MV-4-11 (cell line): ENCODE measurements at places on chromosomes 13 and 19.
A peak's percentile ranks its signal among the peaks of the same experiment; 100 is the strongest.

GRCh38 chr19:12646551-12646950, 20.0 kb downstream of the MAN2B1 start:
- DNase-seq = no peak

DNA sequence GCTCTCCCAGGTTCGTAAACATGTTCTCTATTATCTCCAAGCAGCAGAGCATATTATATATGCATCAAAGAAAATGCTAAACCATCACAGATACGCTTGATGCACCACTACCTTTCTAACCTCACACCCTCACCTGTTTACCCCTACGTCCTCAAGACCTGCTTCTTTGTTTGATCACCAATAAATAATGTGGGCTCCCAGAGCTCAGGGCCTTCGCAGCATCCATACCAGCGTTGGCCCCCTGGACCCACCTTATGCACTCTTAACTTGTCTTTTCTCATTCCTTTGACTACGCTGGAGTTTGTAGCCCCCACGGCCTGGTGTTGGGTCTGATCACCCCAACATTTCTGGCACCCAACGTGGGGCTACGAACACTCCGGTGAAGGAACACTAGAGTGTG, 10.0 kb upstream of the ZNF443 start:
- DNase-seq = no peak

DNA sequence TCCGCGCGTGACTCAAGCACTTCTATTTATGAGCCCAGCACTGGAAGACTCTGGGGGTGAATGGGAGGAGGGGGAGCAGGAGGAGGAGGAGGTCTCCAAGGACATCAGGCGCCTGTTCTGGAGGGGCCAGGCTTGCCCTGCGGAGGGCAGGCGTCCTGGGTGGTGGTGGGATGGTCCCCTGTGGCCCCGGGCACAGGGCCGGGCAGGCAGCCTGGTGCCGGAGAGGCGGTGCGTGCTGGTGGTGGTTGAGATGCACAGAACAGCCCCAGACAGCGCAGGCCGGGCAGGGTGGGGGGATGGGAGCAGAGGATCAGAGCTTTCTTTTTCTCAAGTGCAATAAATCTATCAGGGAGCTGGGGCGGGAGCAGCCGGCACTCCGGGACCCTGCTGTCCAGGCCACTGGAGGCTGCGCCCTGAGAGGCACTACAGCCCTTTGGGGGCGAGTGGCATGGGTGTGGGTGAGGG, 14.0 kb downstream of the NKPD1 start:
- DNase-seq = no peak

GRCh38 chr13:71865874-71866334, 1.1 kb downstream of the DACH1 start:
- DNase-seq = no peak

DNA sequence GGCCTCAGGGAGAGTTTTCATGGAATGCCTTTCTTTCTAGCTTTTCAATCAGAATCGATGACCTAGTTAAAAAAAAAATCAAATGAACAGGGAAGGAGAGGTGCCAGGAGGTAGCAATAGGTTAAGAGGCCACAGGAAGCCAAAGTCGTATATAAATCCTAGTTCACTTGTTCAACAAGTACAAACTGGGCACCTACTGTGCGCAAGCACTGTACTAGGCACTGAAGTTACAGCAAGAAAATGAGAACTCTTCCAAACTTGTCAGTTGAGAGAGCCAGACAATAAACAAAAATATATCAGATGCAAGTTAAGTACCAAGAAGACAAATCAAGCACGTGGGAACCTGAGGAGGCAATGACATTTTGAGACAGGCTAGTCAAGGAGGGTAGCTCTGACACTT, 6.1 kb downstream of the SUGP2 start:
- DNase-seq = no peak

DNA sequence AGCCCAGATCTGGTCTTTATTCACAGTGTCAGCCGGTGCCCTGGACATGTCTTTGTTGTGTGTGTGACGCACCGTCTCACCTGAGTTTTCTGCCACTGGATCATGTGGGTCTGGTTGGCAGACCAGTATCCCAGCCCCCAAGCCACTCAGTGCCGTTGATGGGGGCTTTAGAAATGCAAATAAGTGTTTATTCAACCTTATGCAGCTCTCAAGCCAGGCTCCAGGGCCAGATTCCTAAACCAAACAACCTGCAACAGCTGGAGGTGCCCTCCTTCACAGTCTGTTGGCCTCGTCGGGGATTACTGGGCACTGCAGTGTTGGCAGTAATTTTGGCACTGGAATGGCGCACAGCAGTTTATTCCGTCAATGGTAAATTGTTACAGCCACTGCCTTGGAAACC, 21.6 kb downstream of the FAM124A start:
- DNase-seq = no peak

GRCh38 chr19:39128516-39129079, 3.0 kb downstream of the PAK4 start:
- DNase-seq = no peak

DNA sequence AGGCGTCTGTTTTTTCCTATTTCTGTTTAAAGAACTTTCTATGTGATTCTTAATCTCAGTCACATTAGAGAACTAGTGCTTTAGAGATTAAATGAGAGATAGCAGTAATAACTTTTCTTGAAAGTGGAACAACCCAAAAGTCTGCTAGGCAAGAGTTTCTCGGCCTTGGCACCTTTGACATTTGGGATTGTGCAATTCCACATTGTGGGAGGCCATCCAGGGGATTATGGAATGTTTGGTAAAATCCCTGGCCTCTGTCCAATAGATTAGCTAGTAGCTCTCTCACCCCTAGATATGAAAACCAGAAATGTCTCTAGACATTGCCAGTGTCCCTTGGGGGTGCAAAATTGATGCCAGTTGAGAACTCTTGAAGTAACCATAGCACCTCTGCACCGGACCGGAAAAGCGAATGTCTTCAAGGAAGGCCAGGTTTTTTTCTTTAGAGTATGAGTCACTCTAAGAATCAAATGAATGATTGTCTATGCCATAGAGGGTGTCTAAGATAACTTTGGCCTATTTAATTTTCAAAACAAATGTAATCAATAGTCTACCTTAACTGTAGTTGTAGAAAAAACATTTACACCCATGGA, 45.0 kb upstream of the IL17D start:
- DNase-seq = no peak

- DNase-seq = no peak
These were observed 98.3 kb upstream of the KLF5 start for GRCh38 chr13:72960541-72960940.

- DNase-seq = no peak
These were observed 1.5 kb upstream of the SLC17A7 start for GRCh38 chr19:49442771-49443365.

- no peak for DNase-seq
These were observed 20.2 kb downstream of the DNAJC3 start for GRCh38 chr13:95697052-95697680.

DNA sequence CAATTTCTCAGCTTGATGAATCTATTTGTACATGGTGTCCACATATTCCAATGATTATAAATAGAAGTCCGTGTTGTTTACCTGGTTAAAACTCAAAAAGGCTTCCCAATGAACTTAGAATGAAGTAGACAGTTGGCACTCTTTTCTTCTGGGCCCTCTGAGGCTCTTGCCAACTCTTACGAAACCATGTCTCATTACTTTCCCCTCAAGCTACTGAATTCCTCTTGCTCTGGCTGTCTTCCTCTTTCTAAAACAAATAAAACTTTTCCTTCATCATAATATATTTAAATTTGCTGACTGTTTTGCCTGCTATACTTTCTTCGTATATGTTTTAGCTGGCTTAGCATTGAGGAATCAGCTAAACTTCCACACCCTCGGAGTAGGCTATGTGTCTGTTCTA, 139.7 kb downstream of the SLITRK6 start:
- DNase-seq = peak; percentile 74

GRCh38 chr13:50889317-50889716, 20.3 kb upstream of the RNASEH2B start:
- DNase-seq = no peak

DNA sequence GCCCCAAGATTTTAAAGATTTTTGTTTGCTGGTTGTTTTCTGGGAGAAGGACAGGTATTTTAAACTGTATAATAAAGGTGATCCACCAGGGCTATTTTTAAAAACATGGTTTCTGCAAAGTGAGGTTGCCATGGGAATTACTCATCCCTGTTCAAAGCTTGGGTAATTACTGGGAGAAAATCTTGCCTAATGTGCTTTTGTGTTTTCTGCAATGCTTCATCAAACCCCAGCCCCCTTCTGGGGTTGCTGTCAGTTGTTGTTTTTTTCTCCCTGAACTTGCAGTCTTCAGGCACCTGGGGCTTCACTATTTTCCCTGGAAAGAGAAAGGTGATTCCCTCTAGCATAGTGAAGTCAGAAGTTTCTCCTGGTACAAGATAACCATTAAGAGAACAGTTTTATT, 277.2 kb downstream of the NALCN start:
- DNase-seq = no peak

- no peak for DNase-seq
These were observed 242.2 kb downstream of the B3GLCT start for GRCh38 chr13:31441800-31442510.

- DNase-seq = no peak
These were observed 75.4 kb upstream of the ZNF30 start for GRCh38 chr19:34851277-34851804.

GRCh38 chr13:75788481-75788981, 152.4 kb downstream of the LMO7 start:
- DNase-seq = no peak

DNA sequence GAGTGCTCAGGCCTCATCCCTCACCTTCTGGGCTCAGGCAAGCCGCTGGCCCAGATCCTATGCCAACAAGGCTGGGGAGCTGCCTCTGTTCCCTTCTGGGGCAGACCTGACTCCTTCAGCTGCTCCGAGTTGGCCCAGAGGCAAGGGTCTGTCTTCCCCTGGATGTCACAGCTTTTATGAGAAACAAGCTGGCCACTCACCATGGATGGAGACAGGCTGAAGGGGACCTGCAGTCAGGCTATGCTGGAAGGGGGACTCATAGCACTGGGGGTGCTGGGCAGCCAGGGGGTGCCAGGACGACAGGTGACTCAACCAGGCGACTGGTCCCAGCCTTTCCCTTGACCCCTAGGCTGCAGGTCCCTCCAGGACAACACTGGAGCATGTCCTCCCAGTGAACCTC, 52.4 kb upstream of the C1QTNF9B start:
- no peak for DNase-seq

GRCh38 chr13:102658660-102659059, 36.2 kb downstream of the METTL21C start:
- no peak for DNase-seq

DNA sequence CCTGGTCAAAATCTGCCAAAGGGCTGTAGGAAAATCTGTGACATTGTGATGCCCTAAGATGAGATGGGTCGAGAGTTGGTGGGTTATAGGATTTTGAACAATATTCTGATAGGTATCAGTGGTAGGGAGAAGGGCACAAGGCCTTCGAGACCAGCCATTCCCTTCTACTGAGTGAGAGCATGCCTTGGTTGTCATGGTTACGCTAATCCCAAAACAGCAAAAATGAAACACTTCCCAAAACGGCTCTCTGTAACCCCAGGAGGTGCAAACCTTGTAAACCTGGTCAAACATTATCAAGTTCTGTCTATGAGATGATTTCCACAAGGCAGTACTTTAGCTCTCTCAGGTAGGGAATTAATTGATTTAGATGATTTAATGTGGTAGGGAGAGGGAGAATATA, 158.7 kb upstream of the RNF113B start:
- no peak for DNase-seq

GRCh38 chr13:87124785-87125074, 546.4 kb upstream of the SLITRK5 start:
- DNase-seq = no peak

- DNase-seq = peak; percentile 62
These were observed 19.3 kb downstream of the HCN2 start for GRCh38 chr19:609004-609346.

GRCh38 chr19:8143041-8143440, 6.4 kb downstream of the FBN3 start:
- no peak for DNase-seq

DNA sequence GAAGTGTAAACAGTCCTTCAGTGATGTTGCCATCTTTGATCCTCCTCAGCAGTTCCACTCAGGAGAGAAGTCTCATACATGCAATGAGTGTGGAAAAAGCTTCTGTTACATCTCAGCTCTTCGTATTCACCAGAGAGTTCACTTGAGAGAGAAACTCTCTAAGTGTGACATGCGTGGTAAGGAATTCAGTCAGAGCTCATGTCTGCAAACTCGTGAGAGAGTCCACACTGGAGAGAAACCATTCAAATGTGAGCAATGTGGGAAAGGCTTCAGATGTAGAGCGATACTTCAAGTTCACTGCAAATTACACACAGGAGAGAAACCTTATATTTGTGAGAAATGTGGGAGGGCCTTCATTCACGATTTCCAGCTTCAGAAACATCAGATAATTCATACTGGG, 7.7 kb downstream of the ZNF230 start:
- DNase-seq = no peak

DNA sequence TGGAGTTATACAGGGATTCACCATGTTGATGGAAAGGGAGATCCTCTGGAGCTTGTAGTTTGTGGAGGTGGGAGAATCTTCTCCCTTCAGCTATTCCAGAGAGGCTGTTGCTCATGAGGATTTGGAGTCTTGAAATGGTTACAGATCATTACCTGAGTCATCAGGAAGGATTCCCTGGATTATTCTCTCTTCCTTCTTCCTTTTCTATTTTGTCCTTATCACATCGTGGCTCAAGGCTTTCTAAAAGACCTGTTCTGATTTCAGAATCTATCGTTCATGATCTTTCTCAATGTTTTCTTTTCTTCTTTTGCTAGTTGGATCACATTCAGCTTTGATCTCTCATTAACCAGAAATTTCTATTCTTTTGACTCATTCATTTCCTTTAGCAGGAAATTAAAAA, 196.0 kb downstream of the KLF5 start:
- no peak for DNase-seq

GRCh38 chr13:27133889-27134288, 37.7 kb downstream of the USP12 start:
- DNase-seq = no peak

- no peak for DNase-seq
These were observed 2020.1 kb upstream of the PRR20A start for GRCh38 chr13:55120631-55121030.

DNA sequence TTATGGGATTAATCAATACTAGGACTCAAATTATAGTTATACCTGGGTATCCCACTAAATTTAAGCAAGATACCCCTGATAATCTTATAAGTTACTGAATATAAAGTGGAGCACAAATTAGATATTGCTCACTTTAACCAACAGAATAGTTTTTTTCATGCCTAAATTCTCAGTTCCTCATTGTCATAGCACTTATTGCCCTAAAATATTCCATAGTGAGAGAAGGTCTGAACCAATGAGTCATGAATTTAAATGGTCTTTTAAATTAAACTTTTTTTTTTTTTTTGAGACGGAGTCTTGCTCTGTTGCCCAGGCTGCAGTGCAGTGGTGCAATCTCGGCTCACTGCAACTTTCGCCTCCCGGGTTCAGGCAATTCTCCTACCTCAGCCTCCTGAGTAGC, 42.4 kb downstream of the ZNF136 start:
- DNase-seq = peak; percentile 69

- DNase-seq = peak; percentile 14
These were observed 18.9 kb downstream of the ADGRE3 start for GRCh38 chr19:14655726-14656125.

- no peak for DNase-seq
These were observed 25.0 kb downstream of the KBTBD6 start for GRCh38 chr13:41107584-41108014.

GRCh38 chr19:35546532-35546931, 1.1 kb downstream of the TMEM147 start:
- no peak for DNase-seq
